KBM-7 (cell line): ENCODE measurements at places on chromosomes 3 and 15.
A peak's percentile ranks its signal among the peaks of the same experiment; 100 is the strongest.

DNA sequence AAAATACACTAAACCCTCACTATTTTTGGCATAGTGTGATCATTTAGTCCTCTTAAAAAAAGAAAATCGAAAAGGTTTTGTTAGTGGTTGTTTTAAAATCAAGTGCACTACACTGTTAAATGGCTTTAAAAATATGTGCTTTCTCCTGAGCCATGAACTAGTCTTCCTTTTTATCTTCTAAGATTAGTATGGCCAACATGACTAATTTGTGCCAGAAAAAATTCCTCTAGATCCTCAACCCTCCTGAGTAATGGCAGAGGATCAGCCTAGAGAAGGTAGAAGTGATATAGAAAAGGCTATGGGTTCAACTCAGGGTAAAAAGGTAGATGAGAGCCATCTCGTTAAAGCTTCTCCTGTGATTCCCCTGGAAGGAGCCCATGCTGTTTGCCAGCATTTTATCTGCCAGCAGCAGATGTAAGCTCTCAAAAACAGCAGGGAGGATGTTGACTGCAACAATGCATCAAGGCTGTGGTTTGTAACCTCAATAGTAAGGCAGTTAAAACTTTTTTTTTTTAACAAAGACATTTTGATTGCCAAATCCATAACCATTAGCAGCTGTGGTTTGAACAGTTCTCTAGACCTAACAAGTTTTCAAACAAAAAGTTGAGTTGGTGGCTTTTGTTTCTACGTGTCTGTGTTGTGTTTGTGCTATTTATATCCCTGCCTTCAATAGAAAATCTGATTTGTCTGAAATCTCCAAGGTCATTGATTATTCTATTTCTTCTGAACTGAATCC, 30.2 kb upstream of the ZNF609 start:
- DNase-seq, result peak; percentile 97

- no peak for DNase-seq
Measured at GRCh38 chr15:100810831-100811230, 68.8 kb upstream of the ALDH1A3 start.

DNA sequence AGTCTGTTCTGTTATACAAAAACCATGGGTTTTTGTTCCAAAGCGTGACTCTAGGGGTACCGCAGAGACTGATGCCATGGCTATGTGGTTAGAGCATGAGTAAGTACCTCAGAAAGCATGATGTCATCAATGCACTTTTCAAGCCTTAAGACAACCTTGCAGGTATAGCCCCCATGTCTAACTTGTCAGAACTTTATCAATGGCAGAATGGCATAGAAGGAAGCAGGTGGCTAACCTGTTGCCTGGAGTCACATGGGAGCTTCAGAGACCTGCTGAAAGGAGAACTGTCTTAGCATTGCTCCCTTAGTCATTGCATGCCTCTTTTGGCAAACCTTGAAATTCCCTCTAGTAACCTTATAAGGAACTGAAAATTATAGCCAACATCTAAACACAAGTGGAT, 52.5 kb downstream of the EOMES start:
- DNase-seq, result no peak

- DNase-seq, result no peak
Measured at GRCh38 chr3:194262925-194263305, 88.2 kb downstream of the CPN2 start.

DNA sequence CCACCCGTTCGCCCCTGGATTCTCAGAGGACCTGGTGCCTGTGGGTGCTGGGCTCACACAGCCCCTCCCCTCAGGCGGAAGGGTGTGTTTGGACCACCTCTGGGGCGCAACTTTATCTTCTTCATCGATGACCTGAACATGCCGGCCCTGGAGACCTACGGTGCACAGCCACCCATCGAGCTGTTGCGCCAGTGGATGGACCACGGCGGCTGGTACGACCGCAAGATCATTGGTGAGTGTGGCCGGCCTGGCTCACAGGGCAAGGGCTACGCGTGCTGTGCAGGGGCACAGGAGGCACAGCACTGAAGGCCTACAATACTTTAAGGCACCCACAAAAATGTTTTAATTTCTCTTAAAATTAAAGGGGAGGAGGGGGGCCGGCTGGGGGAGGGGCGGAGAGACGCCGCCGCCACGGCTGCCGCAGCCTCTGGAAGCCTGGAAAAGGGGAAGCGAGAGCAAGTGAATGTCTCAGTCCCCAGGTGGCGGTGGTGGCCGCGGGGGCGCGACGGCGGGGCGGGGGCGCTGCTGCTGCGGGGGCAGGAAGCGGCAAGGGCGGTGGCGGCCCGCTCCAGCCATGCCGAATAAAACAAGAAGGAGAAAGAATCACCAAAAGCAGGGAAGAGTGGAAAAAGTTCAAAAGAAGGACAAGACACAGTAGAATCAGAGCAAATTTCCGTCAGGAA, 56.8 kb downstream of the DNAH1 start:
- DNase-seq, result peak; percentile 56

GRCh38 chr3:98846101-98846500, 55.4 kb downstream of the DCBLD2 start:
- DNase-seq, result no peak

GRCh38 chr15:75008629-75009326, 13.4 kb downstream of the SCAMP5 start:
- peak; percentile 78 for DNase-seq

DNA sequence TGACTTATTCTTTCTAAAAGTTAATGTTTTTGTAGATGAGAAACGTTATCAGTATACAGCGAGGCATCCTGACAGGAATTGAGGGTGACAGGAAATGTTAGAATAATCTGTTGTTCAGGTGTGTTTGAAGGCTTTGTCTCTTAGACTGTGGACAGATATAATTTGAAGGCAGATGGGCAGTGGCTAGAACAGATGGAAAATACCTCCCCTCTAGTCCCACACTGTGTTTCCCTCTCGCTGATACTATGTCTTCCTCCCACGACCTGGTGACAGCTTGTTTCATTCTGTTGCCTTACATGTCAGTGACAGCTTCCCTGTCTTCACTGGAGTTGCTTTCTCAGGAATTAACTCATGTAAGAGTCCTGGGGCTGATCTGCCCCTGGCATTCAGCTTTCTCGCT, 125.3 kb downstream of the MYRIP start:
- no peak for DNase-seq

- no peak for DNase-seq
Measured at GRCh38 chr3:77530870-77531269, 491.0 kb downstream of the ROBO2 start.

GRCh38 chr15:83745771-83746170, 91.8 kb downstream of the ADAMTSL3 start:
- no peak for DNase-seq

- DNase-seq, result no peak
Measured at GRCh38 chr3:110869736-110870135, 201.9 kb upstream of the NECTIN3 start.

DNA sequence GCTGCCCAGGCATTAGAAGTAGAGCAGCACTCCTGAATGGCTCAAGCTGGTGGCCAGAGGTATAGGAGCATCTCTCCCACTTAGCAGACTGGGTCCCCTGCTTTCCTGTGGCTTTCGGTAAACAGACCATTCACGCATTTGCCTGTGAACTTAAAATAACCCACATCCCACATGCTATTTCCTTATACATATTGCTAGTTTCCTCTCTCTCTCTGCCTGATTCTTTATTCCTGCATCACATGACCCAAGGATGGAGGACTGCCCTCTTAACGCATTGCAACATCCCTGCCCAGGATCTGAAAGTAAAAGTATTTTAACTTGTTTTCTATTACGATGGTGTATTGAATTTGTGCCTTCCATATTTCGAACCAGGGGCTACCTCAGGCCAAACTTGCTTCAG, 43.4 kb upstream of the NLGN1 start:
- DNase-seq, result no peak

GRCh38 chr3:127824151-127824825, 2.0 kb upstream of the MGLL start:
- DNase-seq, result no peak

DNA sequence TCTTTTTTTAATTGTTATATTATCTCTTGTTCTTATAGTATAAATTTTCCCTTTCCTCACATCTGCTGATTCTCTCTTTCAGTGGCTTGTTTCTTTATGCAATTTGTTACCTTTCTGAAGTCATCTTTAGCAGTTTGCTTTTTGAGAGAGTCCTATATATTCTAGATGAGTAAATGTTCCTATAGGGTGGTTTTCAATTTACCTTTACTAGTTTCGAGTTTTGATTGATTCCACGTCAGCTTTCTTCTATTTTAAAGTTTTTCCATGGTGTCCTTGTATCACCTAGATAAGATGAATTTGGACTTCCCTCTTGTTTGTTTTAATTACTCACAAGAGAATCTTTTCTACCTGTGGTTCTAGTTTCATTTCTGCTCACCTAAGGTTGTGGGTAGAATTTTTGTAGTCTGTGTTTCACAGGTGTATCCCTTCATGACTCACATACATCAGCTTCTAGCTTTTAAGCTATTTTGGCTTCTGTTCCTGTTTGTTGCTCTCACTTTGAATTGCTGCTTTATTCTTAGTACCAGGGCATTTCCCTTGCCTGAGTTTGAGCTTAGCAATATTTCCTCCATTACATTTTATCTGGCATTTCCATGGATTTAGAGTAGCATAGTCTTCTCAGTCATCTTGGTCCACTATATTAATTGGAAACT, 6.4 kb downstream of the TEX9 start:
- DNase-seq, result no peak

GRCh38 chr3:117719316-117719926, 1009.8 kb downstream of the TUSC7 start:
- DNase-seq, result peak; percentile 15

DNA sequence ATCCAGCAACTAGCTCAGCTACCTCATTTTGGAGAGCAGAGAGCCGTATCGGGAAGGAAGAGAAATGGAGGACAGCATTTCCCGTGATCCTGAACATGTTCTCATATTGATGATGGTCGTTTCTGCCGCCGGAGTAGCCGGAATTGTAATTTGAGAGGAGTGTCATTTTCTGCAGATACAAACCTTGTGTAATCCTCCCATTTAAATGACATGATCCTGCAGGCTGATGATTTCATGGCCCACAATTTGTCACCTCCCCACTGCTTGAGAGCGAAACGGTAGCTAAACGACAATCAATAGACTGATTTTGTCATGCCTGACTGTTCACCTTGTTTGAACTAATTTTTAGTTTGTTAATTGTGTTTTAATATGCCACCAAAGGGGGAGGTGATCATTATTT, 126.5 kb upstream of the CNTN6 start:
- DNase-seq, result no peak

DNA sequence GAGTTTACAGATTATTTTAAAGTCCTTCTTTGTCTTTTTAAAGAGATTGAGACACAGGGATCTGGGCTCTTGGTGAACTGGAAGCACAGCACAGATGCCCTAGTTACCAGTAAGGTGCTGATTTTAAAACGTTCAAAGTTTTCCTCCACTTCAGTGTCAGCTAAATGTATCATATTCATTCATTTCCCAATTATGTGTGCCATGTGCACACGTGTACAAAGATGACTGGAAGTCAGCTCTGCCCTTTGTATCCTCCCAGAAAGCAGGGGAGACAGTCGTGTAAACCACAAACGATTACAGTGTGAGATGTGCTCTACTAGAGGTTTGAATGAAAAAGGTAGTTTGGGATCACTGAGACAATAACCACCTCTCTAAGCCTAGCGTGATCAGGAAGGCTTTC, 730 bp downstream of the ZKSCAN7 start:
- DNase-seq, result no peak

DNA sequence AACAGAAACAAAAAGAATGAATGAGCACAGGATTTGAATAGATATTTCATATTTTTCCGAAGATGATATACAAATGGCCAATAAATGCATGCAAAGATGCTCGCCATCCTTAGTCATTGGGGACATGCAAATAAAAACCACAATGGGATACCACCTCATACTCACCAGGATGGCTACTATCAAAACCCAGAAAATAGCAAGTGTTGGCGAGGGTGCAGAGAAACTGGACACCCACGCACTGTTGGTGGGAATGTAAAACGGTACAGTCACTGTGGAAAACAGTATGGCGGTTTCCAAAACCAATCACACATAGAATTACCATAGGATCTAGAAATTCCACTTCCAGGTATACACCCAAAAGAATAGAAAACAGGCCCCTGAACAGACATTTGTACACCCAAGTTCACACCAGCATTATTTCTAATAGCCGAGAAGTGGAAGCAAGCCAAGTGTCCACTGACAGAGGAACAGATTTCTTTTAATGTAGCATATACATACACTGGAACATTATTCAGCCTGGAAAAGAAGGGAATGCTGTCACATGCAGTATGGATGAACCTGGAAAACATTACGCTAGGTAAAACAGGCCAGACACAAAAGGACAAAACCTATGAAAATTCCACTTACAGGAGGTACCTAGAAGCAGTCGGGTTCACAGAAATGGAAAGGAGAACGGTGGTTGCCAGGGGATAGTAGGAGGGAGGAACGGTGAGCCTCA, 3.6 kb downstream of the RNF168 start:
- DNase-seq, result no peak

- DNase-seq, result peak; percentile 37
Measured at GRCh38 chr15:101255615-101256241, 3.9 kb upstream of the CHSY1 start.

- DNase-seq, result no peak
Measured at GRCh38 chr15:29590701-29591100, 231.6 kb downstream of the TJP1 start.

DNA sequence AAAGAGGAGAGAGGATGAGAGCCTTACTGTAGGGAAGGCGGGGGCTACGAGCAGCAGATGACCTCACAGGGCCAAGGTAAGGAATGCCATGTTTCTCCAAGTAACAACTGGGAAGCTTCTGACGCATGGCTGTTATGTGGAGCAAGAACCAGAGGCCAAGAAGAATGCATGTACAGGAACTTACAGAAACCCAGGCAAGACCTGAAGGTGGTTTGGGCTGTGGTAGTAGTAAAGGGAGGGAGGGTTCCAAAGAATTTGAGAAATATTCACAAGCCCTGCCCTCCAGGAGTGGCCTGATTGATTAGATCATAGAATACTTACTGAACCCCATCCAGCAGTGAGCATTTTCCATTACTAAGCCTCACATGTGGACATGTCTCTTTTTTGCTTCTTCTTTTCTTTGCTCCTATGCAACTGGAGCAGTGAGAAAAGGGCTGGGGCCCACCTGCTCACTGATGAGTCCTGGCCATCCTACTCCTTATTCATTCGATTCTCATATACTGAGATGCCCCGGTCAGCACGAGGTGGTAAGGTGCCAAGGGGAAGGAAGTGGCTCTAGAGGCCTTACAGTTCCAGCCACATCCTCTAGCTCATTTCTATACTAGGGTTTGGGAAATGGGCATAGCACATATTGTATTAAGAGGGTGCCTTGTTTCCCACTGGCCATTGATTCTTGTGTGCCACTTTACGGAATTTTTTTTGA, 8.3 kb upstream of the SLC12A8 start:
- DNase-seq, result no peak

GRCh38 chr3:157857440-157857839, 248.8 kb downstream of the SHOX2 start:
- no peak for DNase-seq

- DNase-seq, result no peak
Measured at GRCh38 chr3:63450634-63451363, 172.7 kb downstream of the SYNPR start.

DNA sequence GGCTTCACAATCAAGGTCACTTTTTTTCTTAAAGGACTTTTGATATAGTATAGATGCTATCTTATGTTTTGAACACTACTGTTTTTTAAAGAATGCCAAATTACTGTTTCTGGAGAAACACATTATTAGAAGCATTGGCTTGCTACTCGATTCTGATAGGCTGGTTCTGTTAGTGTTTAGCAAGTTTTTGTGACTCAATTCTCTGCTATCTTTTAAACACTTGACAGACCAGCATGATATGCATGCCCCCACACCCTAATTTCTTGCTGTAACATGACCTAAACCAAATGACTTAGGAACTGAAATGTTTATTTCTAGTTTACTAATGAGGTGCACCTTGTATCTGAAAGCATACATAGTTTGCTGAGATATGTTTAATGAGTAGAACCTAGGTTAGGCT, 5.5 kb upstream of the IL20RB start:
- no peak for DNase-seq
